Stimulated activated CD4-positive, alpha-beta T cell treated with anti-CD3 and anti-CD28 coated beads, Interleukin-2, amount 100 ng/mL, for 24 hours (primary cell): ENCODE measurements at places on chromosomes 2 and 18.

DNA sequence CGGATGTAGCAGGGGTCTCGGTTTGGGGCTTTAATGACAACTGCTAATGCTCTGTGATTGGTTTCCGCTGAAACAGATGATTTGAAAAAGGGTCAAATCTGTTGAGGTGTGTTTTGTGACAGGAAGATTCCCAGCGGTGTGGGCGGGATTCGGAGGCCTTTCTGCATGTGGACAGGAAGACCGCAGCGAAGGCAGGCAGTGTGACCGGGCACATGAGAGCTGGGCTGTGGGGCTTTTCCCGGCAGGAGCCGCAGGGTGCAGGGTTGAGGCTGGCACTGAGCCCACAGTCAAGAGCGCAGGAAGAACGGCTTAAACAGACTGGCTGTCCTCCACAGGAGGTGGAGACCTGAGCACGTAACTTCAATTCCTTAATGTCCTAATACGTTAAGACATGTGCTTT lies 180.0 kb upstream of the TPO start:
- no peak for DNase-seq

DNA sequence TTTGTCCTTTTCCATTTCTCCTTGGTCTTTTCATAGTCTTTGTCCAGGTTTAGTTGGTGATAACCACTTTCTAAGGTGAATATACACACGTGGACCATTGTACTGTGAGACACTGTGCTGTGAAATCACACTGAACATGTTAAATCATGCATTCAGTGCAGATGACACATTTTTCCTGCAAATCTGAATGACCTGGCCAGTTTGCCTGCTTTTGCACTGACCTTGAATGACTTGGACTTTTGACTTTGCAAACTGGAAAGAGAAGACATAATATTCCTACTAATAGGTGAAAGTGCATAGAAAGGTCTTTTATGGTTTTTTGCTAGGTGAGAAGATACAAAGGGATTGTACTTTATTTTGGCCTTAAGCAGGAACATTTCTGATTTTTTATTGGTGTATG lies 21.7 kb upstream of the PHLPP1 start:
- no peak for DNase-seq

GRCh38 chr2:198054299-198054698 lies 249.9 kb downstream of the PLCL1 start:
- DNase-seq, result peak; percentile 47

DNA sequence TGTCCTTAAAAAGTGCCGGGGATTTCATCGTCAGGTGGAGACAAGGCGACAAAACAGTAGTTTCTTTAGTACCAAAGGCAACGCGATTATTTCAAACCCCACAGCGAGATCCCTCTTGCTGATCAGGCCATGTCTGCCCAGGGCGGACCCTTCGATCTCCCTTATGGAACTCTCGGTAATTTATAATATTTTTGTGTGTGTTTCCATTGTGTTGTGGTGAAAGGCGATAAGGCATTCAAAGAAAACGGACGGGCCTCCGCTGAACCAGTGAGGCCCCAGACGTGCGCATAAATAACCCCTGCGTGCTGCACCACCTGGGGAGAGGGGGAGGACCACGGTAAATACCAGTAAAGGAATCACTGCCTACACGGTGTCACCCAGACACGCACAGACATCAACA lies 1.4 kb upstream of the GAD1 start:
- DNase-seq, result no peak

- no peak for DNase-seq
Observed at GRCh38 chr2:168632709-168633121, 169.7 kb upstream of the NOSTRIN start.
